H1 (cell line): ENCODE measurements at places on chromosomes 13 and 19. TPM values are rescaled to one million over a fixed set of nuclear protein-coding genes. Genes with fewer than 3 reads are reported as not detected.
A peak's percentile ranks its signal among the peaks of the same experiment; 100 is the strongest.

- H3K4me3 ChIP-seq = no peak overlapping the region
- H3K27me3 ChIP-seq = peaks cover 42% of the 10 kb centered on the region
- no peaks in the 10 kb centered on the region for H3K36me3 ChIP-seq
- H3K27ac ChIP-seq = no peak overlapping the region
These were observed 3.8 kb downstream of the APC2 start for GRCh38 chr19:1453525-1454364.

The GJB6 gene
- not detected in 2 replicates for total RNA-seq

GRCh38 chr19:35330475-35330874 lies 1.5 kb downstream of the CD22 start:
- H3K27ac ChIP-seq = no peak overlapping the region
- no peaks in the 10 kb centered on the region for H3K36me3 ChIP-seq
- no peak overlapping the region for H3K4me3 ChIP-seq
- DNase-seq = no peak
- H3K4me1 ChIP-seq = no peaks in the 10 kb centered on the region
- no peaks in the 10 kb centered on the region for H3K27me3 ChIP-seq

DNA sequence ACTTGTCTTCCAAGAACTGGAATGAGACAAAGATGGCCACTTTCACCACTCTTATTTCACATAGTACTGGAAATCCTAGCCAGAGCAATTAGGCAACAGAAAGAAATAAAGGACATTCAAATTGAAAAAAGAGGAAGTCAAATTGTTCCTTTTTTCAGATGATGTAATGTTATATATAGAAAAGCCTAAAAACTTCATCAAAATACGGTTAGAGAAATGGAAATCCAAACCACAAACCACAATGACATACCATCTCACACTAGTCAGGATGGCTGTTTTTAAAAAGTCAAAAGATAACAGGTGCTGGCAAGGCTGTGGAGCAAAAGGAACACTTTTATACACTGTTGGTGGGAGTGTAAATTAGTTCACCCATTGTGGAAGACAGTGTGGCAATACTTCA lies 113.3 kb upstream of the SPRY2 start:
- H3K4me3 ChIP-seq = no peak overlapping the region
- H3K27me3 ChIP-seq = no peaks in the 10 kb centered on the region
- DNase-seq = no peak
- H3K4me1 ChIP-seq = no peaks in the 10 kb centered on the region

GRCh38 chr13:53822136-53822535 lies 793.5 kb downstream of the OLFM4 start:
- no peaks in the 10 kb centered on the region for H3K27me3 ChIP-seq
- H3K4me3 ChIP-seq = no peak overlapping the region
- no peak for DNase-seq

The CEACAM7 gene
- total RNA-seq = not detected in 2 replicates

DNA sequence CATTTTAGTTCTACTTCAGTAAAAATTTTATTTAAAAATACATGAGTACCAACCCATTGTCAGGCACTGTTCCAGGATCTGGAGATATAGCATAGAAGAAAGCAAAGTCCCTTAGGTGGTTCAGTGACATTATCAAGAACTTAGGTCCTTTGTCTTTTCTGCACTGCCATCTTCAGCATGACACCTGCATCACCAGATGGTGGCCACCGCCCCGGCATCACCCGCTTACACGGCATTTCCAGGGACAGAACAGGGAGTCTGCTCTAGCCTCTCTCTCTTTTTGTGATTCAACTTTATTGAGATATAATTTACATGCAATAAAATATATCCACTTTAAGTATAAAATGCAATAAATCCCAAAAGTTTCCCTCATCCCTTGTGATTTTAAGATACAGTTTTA lies 23.5 kb downstream of the DYRK1B start:
- H3K27me3 ChIP-seq = no peaks in the 10 kb centered on the region
- H3K4me1 ChIP-seq = no peaks in the 10 kb centered on the region

DNA sequence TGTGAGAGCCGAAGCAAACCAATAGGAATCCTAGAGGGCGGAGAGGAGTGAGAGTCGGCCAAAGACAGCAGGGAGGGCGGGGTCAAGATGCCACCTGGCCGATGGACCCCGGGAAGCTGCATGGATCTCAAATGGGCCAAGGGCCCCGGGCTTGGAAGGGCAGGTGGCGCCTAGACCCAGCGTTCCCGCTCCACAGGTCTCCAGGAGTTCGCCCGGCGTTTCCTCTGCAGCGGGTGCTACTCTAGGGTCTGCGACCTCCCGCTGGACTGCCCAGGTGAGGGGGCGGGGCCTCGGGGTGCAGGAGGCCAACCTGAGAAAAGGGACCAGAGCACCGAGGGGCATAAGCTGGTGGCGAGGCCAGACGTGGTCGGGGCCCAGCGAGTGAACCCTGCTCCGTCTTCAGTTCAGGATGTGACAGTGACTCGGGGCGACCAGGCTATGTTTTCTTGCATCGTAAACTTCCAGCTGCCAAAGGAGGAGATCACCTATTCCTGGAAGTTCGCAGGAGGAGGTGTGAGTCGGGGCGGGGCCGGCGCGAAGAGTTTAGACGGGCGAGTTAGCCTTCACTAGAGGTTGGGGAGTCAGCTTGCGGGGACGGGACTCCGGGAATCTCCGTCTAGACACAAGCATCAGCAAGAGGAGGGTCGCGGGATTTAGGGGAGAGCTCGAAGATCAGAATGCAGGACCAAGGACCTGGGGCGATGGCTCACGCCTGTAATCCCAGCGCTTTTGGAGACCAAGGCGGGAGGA lies 9.9 kb downstream of the SPACA6 start:
- DNase-seq = peak; percentile 81
- peak overlapping the region; percentile 72 for H3K4me3 ChIP-seq
- peaks cover 11% of the 10 kb centered on the region for H3K4me1 ChIP-seq
- H3K27me3 ChIP-seq = no peaks in the 10 kb centered on the region

DNA sequence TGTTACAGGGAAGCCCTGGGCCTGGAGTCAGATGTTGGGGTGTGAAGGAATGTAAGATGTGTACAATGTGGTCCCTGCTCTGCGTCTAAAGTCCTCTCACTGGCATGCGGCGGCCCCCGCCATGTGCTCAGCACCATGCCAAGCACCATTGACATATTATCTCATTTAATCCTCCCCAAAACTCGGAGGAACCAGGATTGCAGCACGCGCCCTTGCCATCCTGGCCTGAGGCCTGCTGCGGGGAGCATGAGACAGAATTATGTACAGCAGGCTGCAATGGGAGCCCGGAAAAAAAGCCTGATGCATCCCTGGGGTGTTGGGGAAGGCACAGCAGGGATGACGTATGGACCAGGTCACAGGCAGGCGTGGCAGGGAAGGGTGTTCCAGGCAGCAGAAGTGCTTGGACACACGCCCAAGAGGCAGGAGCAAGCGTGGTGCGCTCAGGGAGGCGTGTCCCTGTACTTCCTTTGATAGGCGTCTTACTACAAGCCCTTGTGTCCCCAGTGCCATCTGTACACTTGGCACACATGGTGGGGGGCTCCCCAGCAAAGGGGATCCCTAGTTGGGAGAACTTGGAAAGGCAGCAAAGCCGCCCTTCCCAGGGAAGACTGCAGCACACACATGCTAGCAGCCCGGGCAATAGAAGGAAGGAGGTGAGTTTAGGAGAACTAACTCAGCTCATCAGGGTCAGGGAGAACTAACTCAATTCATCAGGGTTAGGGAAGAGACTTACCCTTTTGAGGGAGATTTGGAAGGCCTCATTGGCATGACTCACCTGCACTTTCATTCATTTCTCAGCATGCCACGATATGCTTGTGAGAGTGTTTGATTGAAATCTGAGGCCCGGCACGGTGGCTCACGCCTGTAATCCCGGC lies 3.4 kb downstream of the EVI5L start:
- DNase-seq = no peak
- no peak overlapping the region for H3K4me3 ChIP-seq
- no peaks in the 10 kb centered on the region; the same call in 1 of the 2 replicates for H3K27me3 ChIP-seq
- no peaks in the 10 kb centered on the region for H3K36me3 ChIP-seq
- H3K4me1 ChIP-seq = peaks cover 8% of the 10 kb centered on the region

- no peaks in the 10 kb centered on the region for H3K4me1 ChIP-seq
- DNase-seq = no peak
- no peak overlapping the region for H3K27ac ChIP-seq
- H3K36me3 ChIP-seq = no peaks in the 10 kb centered on the region
- no peaks in the 10 kb centered on the region for H3K27me3 ChIP-seq
These were observed 101.2 kb downstream of the DIAPH3 start for GRCh38 chr13:60062502-60062901.

- H3K36me3 ChIP-seq = no peaks in the 10 kb centered on the region
- no peak for DNase-seq
- no peak overlapping the region for H3K4me3 ChIP-seq
- H3K4me1 ChIP-seq = peaks cover 1% of the 10 kb centered on the region; the same call in 1 of the 2 replicates
- H3K27ac ChIP-seq = no peak overlapping the region
These were observed 427.2 kb downstream of the COG6 start for GRCh38 chr13:40082639-40083038.

- no peaks in the 10 kb centered on the region for H3K27me3 ChIP-seq
- no peak overlapping the region for H3K27ac ChIP-seq
- no peaks in the 10 kb centered on the region for H3K36me3 ChIP-seq
- peaks cover 2% of the 10 kb centered on the region; the same call in 1 of the 2 replicates for H3K4me1 ChIP-seq
These were observed 40.8 kb downstream of the TEX29 start for GRCh38 chr13:111361046-111361872.

The KIRREL2 gene
- 4.6 TPM in 2 replicates for total RNA-seq

- DNase-seq = no peak
- no peaks in the 10 kb centered on the region for H3K4me1 ChIP-seq
- H3K4me3 ChIP-seq = no peak overlapping the region
These were observed 19.4 kb upstream of the PAK4 start for GRCh38 chr19:39106194-39106593.
